ENCODE measurements at places on chromosomes 1 and 21.

DNA sequence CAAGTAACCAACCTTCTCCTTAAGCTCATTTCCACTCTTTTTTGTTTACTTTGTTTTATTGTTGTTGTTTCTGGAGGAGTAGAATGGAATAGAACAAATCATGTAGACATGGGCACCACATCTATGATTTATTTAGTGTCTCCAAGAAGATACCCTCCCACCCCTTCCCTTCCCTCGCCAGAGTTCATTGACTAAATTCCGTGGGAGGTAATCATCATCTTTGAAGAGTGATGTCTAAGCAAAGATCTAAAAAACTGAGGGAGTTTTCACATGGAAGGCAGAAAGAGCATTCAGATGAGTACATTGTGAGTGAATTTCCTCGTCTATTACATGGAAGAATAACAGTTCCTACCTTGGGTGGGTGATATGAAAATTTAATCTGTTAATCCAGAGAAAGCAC lies 136.2 kb downstream of the SEC16B start:
- DNase-seq = no peak

- peak; percentile 13 for DNase-seq
Observed at GRCh38 chr1:212669600-212669999, 30.0 kb downstream of the BATF3 start.

GRCh38 chr1:22831729-22832413 lies 121.2 kb downstream of the EPHB2 start:
- peak; percentile 87 for DNase-seq

DNA sequence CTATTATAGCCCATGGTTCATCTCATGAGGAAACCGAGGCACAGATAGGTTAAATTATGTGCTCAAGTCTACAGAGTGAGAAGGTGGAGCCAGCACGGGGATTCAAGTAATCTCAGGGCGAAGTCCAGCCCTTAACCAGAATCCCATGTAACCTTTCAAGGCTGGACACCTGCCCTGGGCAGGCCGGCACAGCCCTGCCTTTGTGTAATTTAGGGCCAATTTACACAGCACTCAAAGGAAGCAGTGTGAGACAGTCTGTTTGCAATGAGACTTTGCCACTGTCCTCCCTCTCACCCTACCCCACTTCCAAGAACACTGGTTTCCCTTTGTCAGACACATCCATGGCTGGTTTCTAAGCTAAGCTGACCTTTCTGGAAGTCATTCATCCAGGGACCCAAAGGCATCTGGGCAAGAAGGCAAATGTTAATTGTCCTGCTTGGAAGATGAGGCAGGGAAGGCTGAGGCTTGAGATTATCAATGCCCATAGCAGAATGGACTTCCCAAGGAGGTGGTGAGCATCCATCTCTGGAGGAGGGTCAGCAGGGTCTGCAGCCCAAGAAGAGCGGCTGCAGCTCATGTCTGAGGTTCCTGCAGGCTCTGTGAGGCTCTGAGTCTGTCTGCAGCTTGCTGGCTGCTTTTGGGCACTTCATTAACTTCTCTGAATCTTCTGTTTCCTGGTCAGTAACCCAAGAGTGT lies 159.2 kb downstream of the TRABD2B start:
- no peak for DNase-seq
